ENCODE measurements at places on chromosomes 11 and 22. TPM values are rescaled to one million over a fixed set of nuclear protein-coding genes. Genes with fewer than 3 reads are reported as not detected.
A peak's percentile ranks its signal among the peaks of the same experiment; 100 is the strongest.

DNA sequence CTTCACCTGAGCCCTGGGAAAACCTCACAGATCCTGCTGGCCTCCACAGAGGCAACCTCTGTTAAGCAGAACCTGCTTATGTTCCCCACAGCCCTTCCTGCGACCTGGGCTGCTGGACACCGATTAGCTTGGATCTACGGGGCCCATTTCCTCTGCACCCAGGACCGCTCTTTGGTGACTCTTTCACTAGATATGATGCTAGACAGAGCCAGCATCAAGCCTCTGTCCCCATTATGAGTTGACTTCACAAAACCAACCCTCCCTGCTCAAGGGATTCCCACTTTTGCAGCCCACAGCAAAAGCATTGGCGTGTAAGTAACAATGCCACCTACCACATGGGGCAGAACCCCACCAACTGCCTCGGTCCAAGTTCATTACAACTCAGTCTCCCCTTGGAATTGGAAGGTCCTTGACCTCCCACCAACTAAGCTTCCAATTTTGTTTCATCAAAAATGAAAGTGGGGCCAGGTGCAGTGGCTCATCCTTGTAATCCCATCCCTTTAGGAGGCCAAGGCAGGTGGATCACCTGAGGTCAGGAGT is 15.2 kb upstream of the TMPRSS4 start:
- peak; percentile 19 for DNase-seq
- H3K4me3 ChIP-seq: no peak overlapping the region
- no peaks in the 10 kb centered on the region for H3K4me1 ChIP-seq

DNA sequence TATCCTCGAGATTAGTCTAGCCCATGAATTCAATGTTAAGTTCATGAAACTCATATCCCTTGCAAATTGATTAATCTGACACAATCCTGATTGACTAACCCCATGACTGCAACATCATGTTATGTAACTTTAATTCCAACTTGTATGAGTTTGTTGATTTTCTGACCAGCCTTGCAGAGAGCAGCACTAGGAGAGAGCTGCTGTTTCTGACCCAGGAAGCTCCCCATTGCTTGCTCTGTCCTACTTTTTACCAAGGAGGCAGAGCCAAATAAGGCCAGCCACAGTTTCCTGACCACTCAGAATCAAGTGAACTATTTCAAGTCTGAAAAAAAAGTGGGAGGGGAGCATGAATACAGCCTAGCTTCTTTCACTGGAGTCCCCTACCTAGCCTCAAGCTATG is 13.2 kb downstream of the MPZL3 start:
- no peak overlapping the region for H3K4me3 ChIP-seq
- peaks cover 5% of the 10 kb centered on the region for H3K36me3 ChIP-seq
- peaks cover 32% of the 10 kb centered on the region for H3K4me1 ChIP-seq
- peak overlapping the region; percentile 90 for H3K27ac ChIP-seq
- H3K27me3 ChIP-seq: no peaks in the 10 kb centered on the region

GRCh38 chr11:120288021-120288420 is 37.1 kb upstream of the TLCD5 start:
- no peak overlapping the region for H3K4me3 ChIP-seq
- H3K36me3 ChIP-seq: no peaks in the 10 kb centered on the region
- no peak overlapping the region for H3K27ac ChIP-seq
- DNase-seq: no peak

- no peak overlapping the region for H3K27ac ChIP-seq
- no peaks in the 10 kb centered on the region for H3K36me3 ChIP-seq
- no peak for DNase-seq
- H3K27me3 ChIP-seq: no peaks in the 10 kb centered on the region
Measured at GRCh38 chr11:30741039-30741550, 154.9 kb upstream of the MPPED2 start.

The IGSF9B gene
- 2.6 TPM for polyA plus RNA-seq

DNA sequence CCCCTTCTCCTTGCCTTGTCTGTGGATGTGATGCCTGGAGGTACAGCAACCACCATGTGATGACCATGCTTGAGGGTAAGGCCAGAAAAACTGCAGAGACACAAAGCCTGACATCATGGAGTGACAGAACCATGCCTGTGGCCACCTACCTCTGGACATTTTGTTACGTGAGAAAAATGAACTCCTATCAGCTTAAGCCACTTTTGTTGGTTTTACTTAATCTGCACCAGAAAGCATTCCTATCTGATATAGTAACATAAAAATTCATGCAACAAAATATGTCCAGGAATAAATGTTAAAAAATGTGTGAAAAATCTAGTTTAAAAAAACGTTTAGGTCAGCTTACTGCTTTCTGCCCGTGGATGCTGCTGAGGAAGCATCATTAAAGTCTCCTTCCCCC is 42.6 kb upstream of the P4HA3 start:
- no peak for DNase-seq
- no peak overlapping the region for H3K4me3 ChIP-seq
- H3K27me3 ChIP-seq: no peaks in the 10 kb centered on the region
- no peaks in the 10 kb centered on the region for H3K4me1 ChIP-seq
- peaks cover 3% of the 10 kb centered on the region for H3K36me3 ChIP-seq

GRCh38 chr22:38240734-38241252 is 32.0 kb downstream of the TMEM184B start:
- no peak for DNase-seq
- peaks cover 31% of the 10 kb centered on the region for H3K36me3 ChIP-seq
- H3K27ac ChIP-seq: no peak overlapping the region
- H3K4me3 ChIP-seq: no peak overlapping the region
- no peaks in the 10 kb centered on the region for H3K27me3 ChIP-seq

DNA sequence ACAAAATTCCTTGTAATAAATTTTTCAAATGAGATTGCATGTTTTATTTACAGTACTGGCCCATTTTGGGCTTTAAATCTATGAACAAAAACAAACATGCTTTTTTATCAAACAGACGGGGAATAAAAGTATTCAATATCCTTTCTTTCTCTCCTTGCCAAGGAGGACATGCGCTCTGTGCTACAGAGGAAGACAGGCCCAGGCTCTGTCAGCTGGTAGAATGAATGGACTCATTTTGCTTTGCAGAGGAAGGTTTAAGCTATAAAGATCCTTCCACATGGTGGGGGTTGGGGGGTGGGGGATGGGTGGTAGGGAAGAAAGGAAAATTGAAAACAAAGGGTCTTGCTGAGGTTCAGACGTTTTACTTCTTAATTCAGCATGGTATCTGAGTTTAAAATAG is 575.6 kb downstream of the INSC start:
- no peaks in the 10 kb centered on the region for H3K36me3 ChIP-seq
- DNase-seq: no peak
- H3K4me3 ChIP-seq: no peak overlapping the region
- no peak overlapping the region for H3K27ac ChIP-seq
- no peaks in the 10 kb centered on the region for H3K4me1 ChIP-seq

DNA sequence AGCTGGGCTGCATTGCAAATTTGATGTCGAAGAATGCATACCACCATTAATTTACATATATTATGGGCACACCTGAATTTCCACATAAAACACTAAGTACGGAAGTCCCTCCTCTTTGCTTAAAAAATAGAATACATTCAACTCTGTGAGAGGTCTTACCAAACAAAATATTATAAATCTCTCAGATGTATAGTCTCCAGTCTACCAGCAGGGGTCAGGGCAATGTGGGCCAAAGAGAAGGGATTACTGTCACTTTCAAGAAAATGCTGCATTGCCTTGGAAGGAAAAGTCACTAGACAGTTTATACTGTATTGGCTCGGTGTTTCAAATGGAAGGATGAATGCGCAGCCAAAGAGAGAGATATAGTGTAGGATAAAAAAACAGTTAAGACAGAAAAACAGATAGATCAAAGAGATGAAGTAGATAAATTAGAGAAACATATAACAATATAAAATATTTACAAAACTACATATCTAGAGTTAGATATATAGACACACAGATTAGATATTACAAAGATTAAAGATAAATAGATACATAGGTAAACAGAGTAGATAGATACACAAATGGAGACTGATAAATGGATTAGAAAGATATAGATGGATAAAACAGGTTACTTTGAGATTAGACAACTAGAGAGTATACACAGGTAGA is 20.9 kb downstream of the SERGEF start:
- H3K27ac ChIP-seq: no peak overlapping the region
- DNase-seq: no peak
- H3K27me3 ChIP-seq: no peaks in the 10 kb centered on the region
- H3K4me3 ChIP-seq: no peak overlapping the region
- no peaks in the 10 kb centered on the region for H3K4me1 ChIP-seq
- H3K36me3 ChIP-seq: peaks cover 39% of the 10 kb centered on the region

The KDM4E gene
- not detected for polyA plus RNA-seq

The EMSY gene
- 3.8 TPM for polyA plus RNA-seq

DNA sequence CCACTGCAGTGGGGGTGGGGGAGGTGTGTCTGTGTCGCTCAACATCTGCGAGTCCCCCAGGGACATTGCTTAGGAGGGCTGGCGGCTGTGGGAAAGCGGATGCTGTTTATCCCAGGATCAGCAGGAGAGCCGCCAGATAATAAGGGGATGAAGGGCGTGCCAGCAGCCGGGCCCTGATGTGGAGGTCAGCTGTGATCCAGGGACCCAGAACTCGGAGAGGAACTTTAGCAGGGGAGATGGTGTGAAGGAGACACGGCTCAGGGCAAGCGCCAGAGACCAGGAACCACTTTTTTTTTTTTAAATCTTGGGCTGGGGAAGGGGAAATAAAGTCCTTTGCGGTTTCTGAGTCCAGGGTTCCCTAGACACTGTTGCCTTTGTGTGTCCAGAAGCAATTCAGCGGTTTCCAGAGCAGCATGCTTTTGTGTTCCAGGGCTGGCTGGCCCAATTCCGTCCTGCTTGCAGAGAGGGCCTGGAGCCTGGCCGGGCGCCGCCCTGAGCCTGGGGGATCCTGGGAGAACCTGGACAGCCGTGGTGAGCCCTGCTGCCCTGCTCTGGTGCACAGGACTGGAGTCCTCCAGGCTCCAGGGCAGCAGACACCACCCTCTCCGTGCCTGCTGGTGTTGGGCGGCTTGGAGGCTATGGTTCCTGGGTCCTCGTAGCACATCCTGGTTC is at the start of gene GRAMD4:
Gene GRAMD4, plus strand, starts transcription at position 557 of the 672 bp plus-strand sequence. CDS start 6,414 bp downstream, outside the sequence.
- peak; percentile 73 for DNase-seq
- H3K36me3 ChIP-seq: no peaks in the 10 kb centered on the region
- peak within 1 kb of the TSS; percentile 65 for H3K27ac ChIP-seq
- no peak within 1 kb of the TSS for H3K4me3 ChIP-seq

The BARX2 gene
- 0.04 TPM for polyA plus RNA-seq

The TBX10 gene
- 0.08 TPM for polyA plus RNA-seq

- H3K27me3 ChIP-seq: no peaks in the 10 kb centered on the region
- H3K4me1 ChIP-seq: no peaks in the 10 kb centered on the region
- no peaks in the 10 kb centered on the region for H3K36me3 ChIP-seq
- no peak for DNase-seq
- H3K27ac ChIP-seq: no peak overlapping the region
Measured at GRCh38 chr11:36609383-36609782, 11.3 kb upstream of the RAG2 start.

All from spleen (tissue), 13 donors.